K562 (cell line): ENCODE measurements at places on chromosomes 5 and 9.

DNA sequence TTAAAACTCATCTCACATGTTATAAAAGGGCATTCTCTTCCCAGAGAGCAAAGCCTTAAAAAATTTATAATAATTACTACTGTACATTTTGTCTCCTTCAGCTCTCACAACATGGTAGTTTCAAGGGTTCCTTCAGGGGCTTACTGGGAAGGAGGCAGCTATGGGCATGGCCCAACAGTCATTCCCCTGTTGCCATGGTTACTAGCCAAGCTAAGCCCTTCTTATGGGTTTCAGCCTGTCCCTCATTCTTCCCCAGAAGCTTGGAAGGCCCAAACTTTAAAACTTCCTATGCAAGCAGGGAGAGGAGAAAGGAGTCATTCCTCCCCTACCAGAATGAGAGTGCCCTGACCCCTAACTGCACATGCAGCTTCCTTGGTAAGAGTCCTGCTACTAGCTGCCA is 82.2 kb upstream of the CNTLN start:
- DNase-seq = no peak

- no peak for DNase-seq
These were observed 19.1 kb downstream of the CYLC2 start for GRCh38 chr9:103014242-103014641.

DNA sequence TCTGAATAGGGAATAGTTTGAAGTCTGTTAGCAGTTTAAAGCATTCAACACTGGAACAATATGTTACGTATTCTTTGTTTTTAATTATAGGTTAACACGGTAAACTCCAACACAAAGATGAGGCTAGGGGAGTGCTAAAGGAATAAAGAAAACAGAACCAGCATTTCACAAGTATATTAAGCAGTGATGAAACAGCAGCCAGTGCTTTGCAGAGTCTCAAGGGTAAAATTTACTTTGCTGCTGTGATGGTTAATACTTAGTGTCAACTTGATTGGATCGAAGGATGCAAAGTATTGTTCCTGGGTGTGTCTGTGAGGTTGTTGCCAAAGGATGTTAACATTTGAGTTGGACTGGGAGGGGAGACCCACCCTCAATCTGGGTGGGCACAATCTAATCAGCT is 30.0 kb upstream of the GSN start:
- no peak for DNase-seq

- DNase-seq = no peak
These were observed 62.9 kb upstream of the IZUMO3 start for GRCh38 chr9:24608599-24608998.

GRCh38 chr5:66255714-66256113 is 111.6 kb downstream of the SREK1 start:
- DNase-seq = no peak

DNA sequence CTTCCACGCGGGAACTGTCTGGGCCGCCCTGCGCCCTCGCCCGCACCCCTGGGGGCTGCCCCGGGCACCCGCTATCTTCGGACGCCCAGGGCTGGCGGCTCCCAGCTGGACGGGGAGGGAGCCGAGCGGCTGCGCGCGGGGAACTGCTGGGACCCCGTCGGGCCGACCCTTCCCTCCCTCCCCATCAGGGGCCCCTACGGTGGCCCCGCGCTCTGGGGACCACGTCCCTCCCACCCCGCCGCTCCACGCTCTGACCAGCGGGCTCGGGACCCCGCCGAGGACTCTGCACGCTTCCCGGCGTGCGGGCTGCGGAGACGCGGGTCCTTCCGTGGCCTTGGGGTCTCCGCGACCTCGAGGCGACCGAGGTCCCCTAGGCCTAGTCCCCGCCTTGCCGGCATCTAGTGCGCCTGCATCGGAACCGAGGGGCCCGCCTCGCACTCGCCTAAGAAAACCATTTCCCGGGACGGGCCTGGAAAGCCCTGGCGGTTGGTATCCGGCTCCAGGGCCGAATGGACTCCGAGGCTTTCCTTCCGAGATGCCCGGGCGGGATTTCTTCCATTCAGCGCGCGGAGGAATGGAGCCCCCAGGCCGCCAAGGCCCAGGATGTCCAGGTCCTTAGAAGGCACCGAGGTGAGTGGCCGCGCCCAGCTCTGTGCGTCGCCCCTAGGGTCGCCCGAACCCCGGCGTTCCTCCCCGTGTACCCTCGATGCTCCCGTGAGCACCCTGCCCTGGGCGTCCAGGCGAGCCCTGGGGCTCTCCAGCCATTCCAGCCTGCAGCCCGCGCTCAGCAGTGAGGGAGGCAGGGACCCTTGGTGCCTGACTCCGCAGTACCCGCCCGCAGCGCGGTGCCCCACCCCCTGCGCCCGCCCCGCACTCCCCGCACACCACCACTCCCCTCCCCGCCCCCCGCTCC is 705 bp upstream of the SLC6A3 start:
- no peak for DNase-seq

DNA sequence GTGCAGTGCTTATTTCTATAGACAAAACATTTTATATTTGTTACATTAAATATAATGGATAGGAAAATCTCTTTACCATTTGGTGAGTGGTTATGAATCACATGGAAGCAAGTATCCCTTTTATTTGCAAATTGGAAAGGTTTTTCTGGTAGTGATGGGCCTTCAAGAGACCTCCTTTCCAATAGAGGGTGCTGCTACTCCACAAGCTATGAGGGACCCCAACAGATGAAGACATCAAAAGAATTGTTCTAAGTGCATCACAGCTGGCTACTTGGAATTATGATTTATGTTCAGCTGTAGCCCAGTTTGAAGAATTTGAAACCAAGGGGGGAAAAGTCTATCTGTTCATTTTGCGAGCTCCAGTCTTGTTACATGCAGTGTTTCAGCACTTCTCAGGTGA is 493.7 kb upstream of the SGCD start:
- no peak for DNase-seq

GRCh38 chr5:23893561-23893960 is 386.2 kb downstream of the PRDM9 start:
- no peak for DNase-seq

DNA sequence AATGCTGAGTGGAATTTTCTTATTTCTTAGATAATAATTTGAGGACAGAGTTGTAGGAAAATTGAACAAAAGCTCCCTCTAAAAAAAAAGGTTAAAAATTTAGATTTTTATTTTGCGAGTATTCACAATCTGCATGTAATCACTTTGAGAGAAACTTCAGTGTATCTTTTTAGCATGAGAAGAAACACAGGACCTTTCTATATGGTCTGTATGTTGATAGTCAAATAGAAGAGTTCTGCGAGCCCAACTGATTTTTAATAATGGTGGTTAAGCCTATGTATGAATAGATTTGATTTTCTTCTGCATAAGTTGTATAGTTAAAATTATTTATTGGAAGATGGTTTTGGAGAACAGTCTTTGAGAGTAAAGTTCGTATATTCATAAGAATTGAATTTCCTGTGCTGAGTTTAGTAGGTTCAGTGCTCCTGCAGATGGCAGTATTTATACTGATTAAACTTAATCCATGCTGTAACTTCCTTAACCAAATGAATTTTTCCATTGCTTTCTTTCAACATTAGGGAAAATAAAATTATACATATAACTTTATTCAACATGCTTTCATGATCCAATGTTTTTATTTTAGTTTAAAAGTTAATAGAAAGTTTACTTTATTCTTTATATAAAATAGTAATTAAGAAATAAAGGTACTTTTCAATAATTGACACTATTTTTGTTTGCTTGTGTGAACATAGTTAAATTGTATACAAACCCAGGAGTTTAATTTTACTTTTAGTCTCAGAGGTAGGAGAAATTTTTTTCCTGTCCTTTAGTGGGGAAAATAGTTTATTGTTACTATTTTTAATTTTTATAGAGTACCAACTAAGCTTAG is 19.6 kb downstream of the TCERG1 start:
- no peak for DNase-seq

GRCh38 chr5:131926168-131926567 is 19.3 kb downstream of the MEIKIN start:
- DNase-seq = no peak

GRCh38 chr5:27130587-27130986 is 92.2 kb upstream of the CDH9 start:
- DNase-seq = no peak

DNA sequence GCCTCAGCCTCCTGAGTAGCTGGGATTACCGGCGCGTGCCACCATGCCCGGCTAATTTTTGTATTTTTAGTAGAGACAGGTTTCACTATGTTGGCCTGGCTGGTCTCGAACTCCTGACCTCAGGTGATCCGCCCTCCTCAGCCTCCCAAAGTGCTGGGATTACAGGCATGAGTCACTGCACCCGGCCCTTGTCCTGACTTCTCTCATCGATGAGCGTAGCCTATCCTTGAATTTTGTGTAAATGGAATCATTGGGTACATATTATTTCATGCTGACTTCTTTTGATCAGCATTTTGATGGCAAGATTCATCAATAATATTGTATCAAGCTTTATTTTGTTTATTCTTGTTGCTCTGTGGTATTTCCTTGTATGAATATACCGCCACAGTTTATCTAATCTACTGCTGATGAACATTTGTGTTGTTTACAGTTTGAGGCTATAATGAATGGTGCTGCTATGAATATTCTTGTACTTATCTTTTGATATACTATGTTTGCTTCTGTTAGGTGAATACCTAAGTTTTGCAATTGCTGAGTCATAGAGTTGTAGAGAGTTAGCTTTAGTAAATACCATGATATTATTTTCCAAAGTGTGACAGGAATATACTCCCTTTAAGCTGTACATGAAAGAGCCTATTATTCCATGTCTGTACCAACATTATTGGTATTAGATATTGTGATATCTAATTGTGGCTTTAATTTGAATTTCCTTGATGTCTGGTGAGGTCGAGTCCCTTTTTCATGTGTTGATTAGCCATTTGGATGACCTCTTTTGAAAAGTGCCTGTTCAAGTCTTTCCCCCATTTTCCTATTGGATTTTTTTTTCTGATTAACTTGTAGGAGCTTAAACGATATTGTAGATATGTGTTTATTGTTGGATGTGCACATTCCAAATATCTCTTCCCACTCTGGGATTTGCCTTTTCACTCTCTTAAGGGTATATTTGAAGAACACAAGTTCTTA is 107.5 kb downstream of the RGS3 start:
- DNase-seq = no peak

GRCh38 chr9:128587453-128587852 is 35.1 kb downstream of the SPTAN1 start:
- no peak for DNase-seq

DNA sequence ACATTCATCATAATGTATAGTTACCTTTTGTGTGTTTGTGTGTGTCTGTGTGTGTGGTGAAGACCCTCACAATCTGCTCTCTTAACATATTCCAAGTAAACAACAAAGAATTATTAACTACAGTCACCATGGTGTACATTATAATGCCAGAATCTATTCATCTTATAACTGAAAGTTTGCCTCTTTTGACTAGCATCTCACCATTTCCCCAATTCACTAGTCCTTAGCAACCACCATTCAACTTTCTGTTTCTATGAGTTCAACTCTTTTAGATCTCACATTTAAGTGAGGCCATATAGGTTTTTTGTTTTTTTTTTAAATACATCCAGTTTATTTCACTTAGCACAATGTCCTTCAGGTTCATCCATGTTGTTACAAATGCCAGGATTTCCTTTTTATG is 83.6 kb downstream of the SMC2 start:
- DNase-seq = no peak

DNA sequence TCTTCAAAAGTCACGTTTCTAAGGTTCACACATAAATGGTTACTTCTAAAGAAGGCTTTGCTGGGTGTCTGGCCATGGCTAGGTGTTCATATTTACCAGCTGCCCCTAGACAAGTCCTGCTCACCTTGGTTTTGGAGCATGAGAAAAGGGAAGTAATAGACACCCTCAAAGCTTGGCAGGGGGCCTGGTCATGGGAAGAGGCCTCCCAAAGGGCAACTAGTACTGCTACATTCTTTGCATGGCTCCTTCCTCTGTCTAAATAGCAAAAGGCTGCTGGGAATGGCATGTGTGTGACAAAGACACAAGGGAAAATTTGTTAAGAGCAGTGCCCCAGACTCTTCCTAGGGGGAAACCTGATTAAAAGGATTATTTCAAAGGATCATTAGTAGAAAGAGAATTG is 93.4 kb downstream of the NRG2 start:
- DNase-seq = no peak
